Endothelial cell (in vitro differentiated cells): ENCODE measurements at places on chromosomes 5 and 9.

DNA sequence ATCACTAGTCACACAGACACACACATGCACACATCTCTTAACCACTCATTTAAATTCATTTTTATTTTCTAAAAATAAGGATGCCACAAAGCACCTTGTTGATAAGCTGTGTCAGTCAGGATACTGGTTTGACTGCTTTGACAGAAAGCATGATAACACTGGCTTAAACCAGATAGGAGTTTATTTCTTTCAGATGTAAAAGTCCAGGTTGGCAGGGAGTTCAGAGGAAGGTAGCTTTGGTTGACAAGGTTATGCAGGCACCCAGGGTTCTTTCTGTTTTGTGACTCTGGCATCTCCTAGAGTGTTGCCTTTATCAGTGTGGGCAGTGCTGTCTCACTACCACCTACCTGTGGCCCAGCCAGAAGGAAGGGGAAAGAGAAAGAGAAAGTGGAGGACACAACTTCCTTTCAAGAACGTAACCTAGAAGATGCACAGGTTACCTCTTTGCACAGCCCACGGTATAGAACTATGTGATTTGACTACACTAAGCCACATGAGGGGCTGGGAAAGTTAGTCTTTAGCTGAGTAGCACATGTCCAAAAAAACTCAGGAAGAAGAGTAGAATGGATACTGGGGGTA, 334.7 kb downstream of the OSTF1 start:
- DNase-seq: no peak

DNA sequence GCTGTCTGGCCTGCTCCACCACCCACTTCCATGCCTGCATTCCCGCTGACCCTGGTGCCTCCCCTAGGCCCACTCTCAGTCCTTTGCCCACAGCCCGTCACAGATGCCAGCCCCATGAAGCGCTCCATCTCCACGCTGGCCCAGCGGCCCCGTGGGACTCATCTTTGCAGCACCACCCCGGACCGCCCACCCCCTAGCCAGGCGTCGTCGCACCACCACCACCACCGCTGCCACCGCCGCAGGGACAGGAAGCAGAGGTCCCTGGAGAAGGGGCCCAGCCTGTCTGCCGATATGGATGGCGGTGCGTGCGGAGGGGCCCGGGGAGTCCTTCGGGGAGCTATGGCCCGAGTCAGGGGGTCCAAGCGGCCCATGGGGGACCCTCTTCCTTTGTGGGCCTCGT, 242.5 kb downstream of the CACNA1B start:
- DNase-seq: no peak

GRCh38 chr9:93116072-93116961, 17.7 kb downstream of the NINJ1 start:
- DNase-seq: no peak

- DNase-seq: no peak
These were observed 244.4 kb downstream of the RFX3 start for GRCh38 chr9:3281399-3281798.

GRCh38 chr5:158423623-158424200, 564.8 kb upstream of the CLINT1 start:
- no peak for DNase-seq
